ENCODE measurements at places on chromosomes 7 and 10. TPM values are rescaled to one million over a fixed set of nuclear protein-coding genes. Genes with fewer than 3 reads are reported as not detected.

GRCh38 chr7:50838675-50839377 lies 56.1 kb upstream of the GRB10 start:
- DNase-seq, result peak; percentile 12

DNA sequence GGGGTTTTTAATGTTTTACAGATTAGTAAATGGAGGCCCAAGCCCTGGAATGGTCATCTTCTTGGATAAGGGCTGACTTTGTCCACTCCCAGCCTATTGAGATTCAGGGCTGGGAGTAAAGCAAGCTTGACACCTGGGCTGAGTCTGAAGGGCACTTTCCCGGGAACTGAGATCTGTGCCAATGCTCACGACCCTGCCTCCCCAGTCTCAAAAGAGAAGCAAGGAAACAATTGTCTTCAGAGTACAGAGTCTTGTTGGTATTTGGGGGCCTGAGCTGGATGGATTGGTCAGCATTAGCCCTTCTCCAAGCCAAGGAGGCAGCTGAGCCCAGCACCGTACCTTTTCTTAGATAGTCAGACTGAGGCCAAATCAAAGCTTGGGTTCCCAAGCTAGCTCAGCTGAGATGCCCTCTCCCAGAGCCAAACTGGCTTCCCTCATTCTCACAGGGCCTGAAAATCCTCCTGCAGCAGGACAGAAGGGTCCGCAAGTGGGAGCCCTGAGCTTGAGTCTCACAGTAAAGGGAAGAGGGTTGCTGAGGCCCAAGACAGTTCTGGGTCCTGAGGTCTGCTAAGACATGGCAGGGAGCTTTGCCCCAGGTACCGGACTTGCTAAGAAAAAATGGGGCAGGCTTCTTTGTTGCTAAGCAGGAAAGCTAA lies 3.7 kb downstream of the DDIT4 start:
- DNase-seq, result no peak

- no peak for DNase-seq
Measured at GRCh38 chr7:157219154-157219553, 80.4 kb downstream of the UBE3C start.

DNA sequence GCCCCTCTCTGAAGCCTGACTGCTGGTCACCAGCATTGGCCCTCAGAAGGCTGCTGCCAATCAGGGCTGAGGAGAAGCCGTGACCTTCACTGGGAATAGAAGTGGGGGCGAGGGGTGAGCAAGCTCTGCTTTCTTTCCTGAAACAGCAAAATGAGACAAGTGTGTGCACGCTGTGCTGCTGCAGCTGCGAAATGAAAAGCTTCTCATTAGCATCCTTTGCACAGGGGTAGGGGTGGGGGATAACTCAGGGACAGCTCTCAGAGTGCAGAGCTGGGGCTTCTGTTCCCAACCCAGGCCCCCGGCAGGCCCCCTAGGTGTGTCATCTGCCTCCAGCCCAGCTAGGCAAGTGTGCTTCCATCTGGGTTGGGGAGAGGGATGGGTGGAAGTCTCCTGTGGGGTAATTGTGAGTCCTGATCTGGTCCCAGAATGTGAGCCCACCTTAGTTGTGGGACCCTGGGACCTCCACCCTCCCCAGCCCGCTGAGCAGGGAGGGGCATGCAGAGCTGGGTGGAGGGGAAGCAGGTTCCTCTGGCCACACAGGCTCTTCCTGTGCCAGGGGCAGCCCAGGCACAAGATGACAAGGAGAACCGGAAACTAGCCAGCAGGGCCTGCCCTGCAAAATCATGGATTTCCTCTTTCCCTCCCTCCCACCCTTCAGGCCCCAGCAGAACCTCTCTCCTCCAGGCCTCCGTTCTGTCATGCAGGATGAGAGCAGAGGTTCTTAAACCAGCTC lies 22.2 kb downstream of the ZNF467 start:
- no peak for DNase-seq

- no peak for DNase-seq
Measured at GRCh38 chr10:11685787-11686218, 56.4 kb upstream of the ECHDC3 start.

- DNase-seq, result no peak
Measured at GRCh38 chr10:44205067-44205466, 179.8 kb downstream of the CXCL12 start.

DNA sequence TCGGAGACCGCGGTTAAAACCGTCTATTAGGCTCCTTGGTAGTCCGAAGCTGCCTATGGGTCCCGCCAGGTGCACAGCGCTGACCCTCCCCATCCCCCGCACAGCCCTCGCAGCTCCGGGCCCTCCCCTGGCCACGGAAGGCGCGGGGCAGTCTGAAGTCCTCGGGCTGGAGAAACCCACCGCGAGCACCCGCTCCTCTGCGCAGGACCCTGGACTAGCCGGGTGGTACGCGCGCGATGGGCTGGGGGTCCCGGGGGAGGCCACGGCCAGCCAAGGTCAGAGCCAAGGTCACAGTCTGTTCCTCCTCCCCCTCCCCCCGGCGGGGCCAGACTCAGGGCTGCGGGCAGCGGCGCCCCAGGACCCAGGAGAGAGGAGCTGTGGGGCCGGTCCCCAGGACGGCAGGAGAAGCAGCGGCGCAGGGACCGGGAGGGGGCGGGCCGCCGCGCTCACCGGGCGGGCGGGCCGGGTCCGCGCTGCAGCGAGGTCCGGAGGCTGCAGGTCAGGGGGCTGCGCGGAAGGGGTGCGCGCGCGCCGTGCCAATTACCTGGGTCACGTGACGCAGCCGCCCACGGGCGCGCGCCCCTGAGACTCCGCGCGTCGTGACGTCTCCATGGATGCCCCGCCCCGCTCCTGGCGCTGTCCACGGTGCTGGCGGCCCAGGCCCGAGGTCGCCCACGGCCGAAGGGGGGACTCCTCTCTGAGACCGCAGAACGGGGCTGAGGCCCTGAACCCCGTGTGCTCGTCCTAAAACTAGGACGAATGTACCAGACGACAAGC lies at the start of gene OGDHL:
TSS of gene OGDHL (minus strand) at position 535 of the 777 bp plus-strand sequence. CDS start 3,731 bp downstream, outside the sequence.
- peak; percentile 47 for DNase-seq

GRCh38 chr10:94963901-94964300 lies 25.4 kb downstream of the CYP2C9 start:
- DNase-seq, result peak; percentile 17

DNA sequence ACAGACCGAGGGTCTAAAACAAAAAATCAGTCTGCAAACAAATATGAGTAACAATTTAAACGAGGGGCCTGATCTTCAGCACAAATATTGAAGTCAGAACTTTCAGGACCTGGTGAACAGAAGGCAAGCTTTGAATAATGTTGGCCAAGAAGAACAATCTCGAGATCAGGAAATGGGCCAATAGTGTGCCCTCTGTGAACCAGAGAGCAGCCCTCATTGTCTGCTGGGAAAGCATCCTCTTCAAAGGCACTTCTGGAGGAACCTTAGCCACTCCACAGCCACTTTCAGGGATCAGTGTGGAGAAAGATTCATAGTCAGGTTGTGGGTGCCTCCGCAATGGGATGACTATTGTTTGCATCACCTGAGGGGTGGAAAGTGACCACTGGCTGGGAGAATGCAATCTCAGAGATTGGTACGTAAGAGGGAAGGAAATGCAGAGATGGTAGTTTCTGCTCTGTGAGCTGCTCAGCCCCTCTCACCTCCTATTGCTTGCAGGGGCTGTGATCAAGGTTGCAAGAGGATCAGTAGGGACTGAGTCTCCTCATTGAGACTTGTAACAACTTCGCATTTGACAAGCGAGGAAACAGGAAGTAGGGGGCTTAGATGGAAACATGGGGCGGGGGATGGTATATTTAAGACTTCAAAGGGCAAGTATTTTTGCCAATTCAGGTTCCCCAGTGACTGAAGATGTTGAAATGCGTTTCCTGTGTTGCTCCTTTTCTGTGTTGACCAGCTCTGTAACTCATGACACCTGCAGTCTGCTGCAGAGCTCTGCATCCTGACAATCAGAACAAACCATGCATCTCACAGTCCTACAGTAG lies 28.4 kb upstream of the IFRD1 start:
- no peak for DNase-seq

DNA sequence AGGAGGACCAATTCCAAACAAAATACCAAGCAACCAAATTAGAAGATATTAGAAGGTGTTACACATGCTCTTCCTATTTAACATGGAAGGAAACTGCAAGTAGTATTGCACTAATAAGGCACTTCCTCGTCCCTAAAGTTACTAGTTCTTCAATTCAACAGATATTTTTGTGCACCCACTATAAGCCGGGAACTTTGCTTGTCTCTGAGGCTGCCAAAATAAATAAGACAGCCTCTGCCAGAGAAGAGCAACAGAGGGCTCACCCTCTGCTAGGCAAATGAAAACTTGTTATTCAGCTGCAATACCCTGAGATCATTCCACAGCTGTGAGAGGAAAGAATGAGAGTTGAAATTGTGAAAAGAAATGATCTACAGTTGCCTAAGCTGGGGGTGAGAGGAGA lies 37.4 kb upstream of the GSAP start:
- no peak for DNase-seq

TEX47 gene
- not detected for total RNA-seq

Measured in NCI-H460 (cell line).